ENCODE measurements at places on chromosomes 4 and X.

DNA sequence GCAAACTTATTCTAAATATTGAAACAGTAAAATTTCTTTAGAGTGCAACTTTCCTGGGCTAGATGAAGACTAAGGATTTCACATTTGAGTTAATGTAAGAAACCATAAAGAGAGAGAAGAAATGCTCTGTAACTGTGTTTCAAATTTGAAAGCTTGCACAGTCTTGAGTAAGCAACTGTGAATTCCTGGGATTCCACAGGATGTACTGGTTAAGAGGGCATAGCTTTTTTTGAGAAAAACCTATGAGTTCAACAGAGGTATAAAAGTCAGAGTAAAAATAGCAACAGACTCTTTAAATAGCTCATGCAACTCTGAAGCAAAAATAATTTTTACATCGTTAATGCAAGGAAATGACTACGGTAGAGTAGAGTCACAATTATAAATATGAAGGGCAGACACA is 25.5 kb downstream of the ZNF330 start:
- no peak for DNase-seq

DNA sequence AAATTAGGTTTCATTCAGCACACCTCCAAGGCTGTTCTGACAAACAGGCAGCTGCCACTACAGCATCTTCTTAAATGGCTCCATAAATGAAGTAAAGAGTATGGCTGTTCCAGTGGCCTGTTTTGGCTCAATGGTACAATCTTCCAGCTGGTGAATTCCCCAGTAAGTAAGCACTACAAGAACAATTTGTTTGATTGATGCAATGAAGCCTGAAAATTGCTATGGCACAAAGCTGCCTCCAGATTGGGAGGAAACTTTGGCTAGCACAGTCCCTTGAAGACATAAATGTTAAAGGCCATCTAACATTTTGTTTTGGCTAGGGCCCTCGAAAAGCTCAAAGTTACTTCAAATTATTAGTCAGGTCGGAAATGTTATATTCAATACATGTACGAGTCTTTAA is 47.5 kb downstream of the FGF13 start:
- DNase-seq, result no peak

DNA sequence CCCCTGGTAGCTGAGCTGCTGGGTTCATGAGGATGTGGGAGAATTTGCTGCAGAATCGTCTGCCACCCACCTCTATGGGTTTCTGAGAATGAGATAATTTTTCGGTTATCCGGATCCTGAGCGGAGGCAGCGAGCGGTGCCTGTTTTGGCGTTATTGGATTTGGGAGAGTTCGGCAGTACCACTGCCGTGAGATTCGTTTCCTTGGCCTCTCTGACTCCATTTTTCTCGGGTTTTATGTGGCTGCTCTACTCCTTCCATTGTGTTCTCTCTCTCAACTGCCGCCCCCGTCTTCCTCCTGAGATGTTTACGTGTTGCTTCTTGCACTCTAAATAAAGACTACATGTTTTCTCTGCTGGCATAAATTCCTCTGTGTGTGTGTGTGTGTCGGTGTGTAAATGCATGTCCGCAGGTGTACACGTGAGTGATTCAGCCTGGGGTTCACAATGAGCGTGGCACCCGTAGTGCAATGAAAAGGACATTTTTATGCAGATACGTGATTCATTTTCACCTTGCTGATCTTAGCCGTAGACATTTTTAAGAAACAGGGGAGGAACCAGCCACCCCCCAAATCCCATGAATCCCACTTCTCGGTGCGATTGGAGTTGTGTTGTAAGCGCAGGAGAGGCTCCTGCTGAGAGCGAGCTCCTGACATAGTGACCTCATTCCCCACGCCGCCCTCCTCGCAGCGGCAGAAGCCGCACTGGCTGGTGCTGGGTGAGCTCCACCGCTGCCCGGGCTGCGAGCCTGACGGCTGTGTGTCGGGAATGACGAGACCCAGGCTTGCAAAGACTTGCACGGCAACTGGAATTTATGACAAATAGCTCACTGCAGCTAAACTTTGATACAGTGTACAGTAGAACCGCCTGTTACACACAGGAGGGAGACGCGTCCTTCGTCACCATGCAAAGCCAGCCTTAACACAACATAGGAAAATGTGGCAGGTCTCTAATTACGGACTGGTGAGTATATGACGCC is 82.2 kb downstream of the STOX2 start:
- no peak for DNase-seq

GRCh38 chrX:13376857-13377549 is 57.1 kb upstream of the ATXN3L start:
- peak; percentile 20 for DNase-seq

DNA sequence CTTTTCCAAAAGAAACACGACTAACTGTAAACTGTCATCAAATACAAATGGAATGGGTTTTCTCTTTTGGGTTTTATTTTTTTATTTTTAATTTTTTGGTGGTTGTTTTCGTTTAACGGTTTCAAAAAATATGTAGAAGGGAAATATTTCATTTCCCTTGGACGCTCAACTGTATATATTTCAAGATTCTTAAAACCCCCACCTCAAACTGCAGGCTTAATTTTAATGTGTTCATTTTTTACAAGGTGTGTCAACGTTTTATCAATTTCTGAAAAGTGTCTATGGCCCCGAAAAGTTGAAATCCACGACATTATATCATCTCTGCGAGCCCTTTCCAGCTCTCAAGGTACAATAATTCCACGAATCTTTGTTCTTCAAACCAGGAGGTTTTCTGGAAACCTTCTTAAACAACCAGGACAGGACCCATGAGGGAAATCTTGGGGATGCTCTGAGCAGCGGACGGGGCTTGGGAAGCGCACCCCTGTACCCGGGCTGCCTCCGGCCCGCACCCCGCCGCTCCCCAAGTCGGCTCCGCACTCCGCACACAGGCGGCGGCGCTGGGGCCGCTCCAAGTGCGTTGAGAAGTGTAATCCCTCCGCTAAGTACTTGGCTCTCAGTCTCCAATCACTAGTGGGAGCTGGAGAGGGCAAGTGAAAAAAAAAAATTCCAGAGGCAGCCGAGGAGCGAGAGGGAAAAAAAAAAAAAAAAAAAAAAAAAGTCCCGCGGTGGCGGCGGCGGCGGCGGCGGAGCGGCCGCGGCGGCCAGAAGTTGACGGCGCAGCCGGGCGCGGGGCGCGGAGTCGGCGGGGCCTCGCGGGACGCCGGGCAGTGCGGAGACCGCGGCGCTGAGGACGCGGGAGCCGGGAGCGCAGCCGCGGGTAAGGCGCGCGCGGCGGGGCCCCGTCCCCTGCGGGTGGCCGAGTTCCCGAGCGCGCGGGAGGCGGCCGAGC is at the start of gene BMPR1B:
TSS of gene BMPR1B (plus strand) at position 764 of the 949 bp plus-strand sequence. CDS start 346,470 bp downstream, outside the sequence.
- peak; percentile 29 for DNase-seq

GRCh38 chrX:155682834-155683233 is 70.1 kb upstream of the TMLHE start:
- no peak for DNase-seq

DNA sequence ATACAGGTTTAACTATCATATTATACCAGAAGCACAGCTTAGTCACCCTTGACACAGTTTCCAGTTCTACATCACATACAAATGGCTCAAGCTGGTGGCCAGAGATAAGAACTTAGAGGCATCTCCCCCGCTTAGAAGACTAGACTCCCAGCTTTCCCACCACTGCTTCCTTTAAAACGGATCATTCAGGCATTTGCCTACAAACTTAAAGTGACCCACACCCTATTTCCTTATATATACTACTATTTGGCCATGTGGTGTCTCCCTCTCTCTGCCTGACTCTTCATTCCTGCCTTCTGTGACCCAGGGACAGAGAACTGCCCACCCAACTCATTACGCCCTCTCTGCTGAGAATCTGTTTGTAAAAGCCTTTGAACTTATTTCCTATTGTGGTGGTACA is 781.2 kb upstream of the DIAPH2 start:
- DNase-seq, result no peak

DNA sequence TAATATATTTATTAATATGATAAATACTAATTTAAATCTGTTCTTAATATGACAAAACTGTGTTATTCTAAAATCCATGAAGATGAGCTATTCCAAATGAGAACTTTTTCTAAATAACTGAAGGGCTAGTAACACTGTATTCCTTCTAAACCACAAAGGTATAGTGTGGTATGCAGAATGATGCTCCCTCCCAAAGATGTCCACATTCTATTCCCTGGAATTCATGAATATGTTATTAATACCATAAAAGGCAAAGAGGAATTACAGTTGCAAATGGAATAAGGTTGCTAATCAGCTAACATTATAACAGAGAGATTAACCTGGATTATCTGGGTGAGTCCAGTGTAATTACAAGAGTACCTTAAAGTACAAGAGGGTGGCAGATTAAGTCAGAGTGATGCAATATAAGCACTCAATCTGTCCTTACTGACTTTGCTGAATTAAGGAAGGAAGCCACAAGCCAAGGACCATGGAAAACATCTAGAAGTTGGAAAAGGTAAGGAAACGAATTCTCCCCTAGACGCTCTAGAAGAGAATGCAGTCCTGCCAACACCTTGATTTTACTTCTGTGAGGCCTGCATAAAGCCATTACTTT is 20.7 kb upstream of the MAB21L2 start:
- no peak for DNase-seq

DNA sequence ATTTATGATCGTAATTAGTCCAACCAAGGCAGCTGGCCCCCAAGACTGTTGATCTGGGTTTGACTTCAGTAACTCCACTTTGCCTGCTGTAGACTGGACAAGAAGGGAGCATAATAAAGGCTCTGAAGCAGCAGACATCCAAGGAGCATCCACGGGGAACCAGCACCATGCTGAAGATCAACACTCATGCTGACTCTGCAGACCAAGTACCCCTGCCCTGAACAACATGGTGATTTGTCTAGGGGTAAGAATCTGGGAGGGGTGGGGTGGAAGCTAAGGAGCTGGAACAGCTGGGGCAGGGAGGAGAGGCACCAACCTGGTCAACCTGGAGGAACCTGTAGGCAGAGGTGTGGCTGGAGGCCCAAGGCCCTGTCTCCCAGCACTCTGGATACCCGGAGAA is 2.1 kb downstream of the TEC start:
- no peak for DNase-seq

GRCh38 chr4:78337244-78338020 is 214.1 kb upstream of the ANXA3 start:
- DNase-seq, result no peak

GRCh38 chr4:145773581-145774234 is 93.8 kb downstream of the C4orf51 start:
- DNase-seq, result peak; percentile 38

DNA sequence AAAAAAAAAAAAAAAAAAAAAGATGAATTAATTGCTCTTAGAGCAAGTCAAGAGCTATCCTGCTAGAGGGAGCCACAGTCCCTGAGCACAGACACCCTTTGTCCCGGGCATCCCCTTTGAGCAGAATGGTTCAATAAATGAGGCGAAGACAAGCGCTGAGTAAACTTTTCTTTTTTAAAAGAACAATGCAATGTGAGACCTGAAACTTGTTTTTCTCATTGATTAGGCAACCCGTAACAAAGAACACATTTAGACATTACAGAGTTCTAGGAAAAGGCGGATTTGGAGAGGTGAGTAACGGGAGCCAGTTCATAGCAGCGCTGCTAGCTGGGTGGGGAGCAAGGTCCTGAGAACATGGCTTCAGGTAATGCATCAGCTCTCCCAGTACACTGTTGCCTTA is 46.1 kb downstream of the GRK4 start:
- DNase-seq, result peak; percentile 59
